ENCODE measurements at places on chromosomes 1 and 21.

DNA sequence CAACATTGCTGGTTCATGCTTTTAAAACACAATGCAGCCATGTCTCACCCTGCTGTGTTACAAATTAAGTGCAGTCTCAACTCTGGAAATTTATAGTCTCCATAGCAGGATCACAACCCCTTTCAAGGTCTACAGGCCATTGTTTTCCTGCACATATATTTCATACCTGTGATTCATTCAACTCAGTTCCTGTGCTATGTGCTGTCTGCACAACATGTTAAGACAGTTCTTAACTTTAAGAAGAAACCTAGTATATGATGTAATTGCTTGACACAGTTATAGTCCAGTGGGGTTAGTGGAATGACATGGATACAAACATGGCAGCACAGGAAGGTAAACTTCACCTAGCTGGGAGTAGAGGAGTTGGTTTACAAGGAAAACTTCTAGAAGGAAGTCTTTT, 106.4 kb downstream of the IFI44 start:
- DNase-seq, result no peak

DNA sequence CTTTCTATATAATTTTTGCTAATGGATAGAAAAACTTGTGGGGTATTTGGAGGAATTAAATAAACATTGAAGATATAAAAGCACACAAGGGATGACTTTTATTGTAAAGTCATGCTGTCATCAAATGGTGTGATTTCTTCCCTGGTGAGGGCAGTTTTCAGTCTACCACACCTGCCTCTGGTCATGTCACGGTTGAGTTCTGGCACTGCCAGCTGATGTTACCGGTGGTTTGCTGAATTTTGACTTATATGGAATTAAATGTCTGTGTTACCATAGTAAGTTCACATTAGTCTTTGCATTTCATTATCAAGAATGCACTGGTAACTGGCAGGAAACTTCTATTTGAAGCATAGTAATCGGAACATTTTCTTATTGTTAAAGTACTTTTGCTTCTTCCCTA, 13.4 kb downstream of the S1PR1 start:
- DNase-seq, result no peak

- no peak for DNase-seq
Observed at GRCh38 chr1:243842161-243842560, 7.9 kb downstream of the AKT3 start.

DNA sequence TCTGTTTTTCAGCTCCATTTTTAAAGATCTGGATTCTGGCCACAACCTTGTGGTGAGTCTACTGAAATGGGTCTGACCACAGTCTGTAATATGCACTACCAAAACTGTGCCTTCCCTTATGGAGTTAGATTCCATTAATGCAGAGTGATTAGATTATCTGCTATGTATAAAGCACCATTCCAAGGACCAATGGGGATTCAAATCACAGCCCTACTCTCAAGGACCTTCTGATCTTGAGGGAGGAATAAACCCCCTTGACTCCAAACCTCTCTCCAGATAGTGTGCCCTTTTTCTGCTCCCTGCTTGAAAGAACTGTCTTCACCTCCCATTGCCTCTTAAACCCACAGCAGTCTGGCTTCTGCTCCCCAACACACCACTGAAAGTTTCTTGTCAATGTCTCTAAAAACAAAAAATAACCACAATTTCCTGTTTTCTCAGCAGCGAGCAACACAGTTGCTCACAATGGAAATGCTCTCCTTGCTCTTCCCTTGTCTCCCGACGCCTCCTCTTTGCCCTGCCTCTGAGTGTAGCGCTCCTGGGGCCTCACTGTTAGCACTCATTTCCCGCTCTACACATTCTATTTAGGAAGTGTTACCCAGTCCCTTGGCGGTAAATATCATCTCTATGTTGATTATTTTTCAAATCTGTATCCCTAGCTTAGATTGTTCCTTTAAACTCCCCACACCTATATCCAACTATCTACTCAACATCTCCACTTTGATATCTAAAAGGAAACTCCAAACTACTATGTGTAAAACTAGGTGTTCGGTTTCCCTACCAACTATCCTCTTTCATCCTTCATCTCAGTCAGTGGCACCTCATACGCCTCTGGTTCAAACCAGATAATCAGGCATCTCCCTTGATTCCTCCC, 13.6 kb downstream of the PCNX2 start:
- DNase-seq, result peak; percentile 71

- peak; percentile 33 for DNase-seq
Observed at GRCh38 chr1:205319081-205320018, 2.2 kb downstream of the NUAK2 start.

- DNase-seq, result peak; percentile 79
Observed at GRCh38 chr1:209569455-209570207, 13.9 kb upstream of the CAMK1G start.

GRCh38 chr1:217805792-217806191, 174.6 kb downstream of the SPATA17 start:
- no peak for DNase-seq

DNA sequence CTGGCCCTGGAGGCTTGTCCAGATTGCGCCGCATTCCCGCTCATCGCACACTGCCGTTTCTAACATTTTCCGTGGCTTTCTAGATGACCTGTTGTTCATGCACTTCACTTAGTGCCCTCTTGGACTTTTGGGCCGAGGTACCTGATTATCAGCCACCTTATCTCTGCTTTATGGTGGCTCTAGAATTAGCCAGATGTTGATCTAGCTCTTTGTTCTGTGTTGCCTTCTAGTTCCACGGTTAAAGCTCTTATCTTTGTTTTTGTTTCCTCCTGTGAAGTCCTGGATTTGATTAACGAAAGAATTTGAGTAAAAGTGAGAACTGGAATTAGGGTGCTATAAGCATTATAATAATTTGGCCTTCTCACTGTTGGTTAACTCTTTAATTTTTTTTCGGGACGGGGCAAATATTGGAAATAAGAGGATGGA, 945 bp downstream of the RNPEP start:
- no peak for DNase-seq

DNA sequence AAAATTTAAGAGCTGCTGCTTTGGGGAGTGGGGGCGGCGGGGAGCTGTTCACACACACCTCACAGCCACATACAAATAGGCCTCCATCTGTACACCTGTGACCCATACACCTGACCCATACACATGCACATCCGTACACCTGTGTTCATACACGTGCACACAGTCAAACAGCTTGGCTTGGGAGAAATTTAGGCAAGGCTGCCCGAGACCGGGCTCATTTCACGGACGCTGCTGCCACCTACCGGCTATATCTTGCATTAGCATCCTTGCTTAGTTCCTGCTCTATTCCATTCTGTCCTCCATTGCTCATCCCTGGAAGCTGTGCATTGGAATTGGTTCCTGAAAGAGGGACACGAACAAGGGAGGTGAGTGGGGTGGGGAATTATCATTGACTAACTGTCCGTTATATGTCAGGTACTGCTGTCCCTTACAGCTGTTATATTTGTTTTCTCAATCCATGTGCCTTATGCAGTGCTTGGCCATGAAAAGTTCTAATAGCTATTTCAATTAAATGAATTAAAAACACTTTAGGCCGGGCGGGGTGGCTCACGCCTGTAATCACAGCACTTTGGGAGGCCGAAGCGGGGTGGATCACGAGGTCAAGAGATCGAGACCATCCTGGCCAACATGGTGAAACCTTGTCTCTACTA, 37.1 kb upstream of the EPB41 start:
- DNase-seq, result peak; percentile 76

DNA sequence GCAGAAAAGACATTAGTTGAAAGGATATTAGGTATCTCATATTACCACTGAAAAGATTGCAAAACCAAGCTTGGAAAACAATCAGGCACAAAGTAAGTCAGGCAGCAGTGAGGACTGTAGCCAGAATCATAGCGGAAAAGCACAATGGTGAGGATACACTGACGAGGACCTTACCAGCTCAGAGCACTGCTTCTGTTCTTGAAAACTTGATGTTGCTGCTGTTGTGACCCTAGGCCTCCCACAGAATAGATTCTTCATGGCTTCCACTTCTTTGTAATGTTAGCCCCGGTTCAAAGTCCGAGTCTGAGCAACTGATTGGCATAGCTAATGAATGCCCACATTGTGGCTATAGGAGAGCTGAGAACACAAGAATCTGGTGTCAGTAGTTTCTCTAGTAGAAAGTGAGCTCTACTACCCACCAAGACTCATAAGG, 45.2 kb upstream of the LRRC8C start:
- DNase-seq, result no peak

GRCh38 chr1:39102537-39103327, 76.6 kb downstream of the NDUFS5 start:
- peak; percentile 74 for DNase-seq

- peak; percentile 89 for DNase-seq
Observed at GRCh38 chr1:152577168-152577567, 3.1 kb downstream of the LCE3D start.
